ENCODE measurements at places on chromosomes 3 and 15. TPM values are rescaled to one million over a fixed set of nuclear protein-coding genes. Genes with fewer than 3 reads are reported as not detected.

Gene ACP3
- total RNA-seq = 2.5 TPM

Gene DNAH12
- total RNA-seq = 0.45 TPM

Gene CYP1A2
- total RNA-seq = 0.23 TPM

Gene RTP1
- total RNA-seq = not detected

Gene CHCHD4
- 10.3 TPM for total RNA-seq

Gene CHDH
- total RNA-seq = 5.9 TPM

Gene OR5K2
- not detected for total RNA-seq

Gene CDHR4
- total RNA-seq = not detected

Gene MRPS25
- total RNA-seq = 22.5 TPM

Gene ST8SIA2
- total RNA-seq = 0.35 TPM

Gene BLOC1S6
- total RNA-seq = 46.1 TPM

Gene HAUS2
- 22.9 TPM for total RNA-seq
